Activated B cell treated with CpG ODN at 0.5 μM for 24 hours (primary cell): ENCODE measurements at places on chromosomes 13 and 19. TPM values are rescaled to one million over a fixed set of nuclear protein-coding genes. Genes with fewer than 3 reads are reported as not detected.

ZNF578 gene
- total RNA-seq = 2.6 and 2.8 TPM in 2 replicates

DNA sequence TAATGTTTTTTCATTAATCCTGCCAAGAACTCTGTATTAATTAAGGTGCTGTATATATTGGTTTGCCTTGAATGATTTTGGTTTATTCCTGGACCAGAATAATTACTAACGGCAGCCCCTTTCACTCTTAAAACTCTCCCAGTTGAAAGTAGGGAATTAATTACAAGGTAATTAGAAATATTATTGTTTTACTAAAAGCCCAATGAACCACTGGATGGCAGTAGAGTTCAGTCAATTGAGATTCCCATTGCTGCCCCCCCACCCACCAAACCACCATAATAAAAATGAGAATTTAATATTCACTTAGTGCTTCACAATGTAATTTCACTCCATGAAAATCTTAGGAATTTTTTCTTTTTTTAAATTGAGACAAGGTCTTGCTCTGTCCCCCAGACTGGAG, 13.7 kb downstream of the WBP4 start:
- no peaks in the 10 kb centered on the region for H3K4me1 ChIP-seq
- no peaks in the 10 kb centered on the region for H3K27me3 ChIP-seq
- DNase-seq = no peak
- peaks cover 69% of the 10 kb centered on the region for H3K36me3 ChIP-seq
- no peak overlapping the region for H3K4me3 ChIP-seq
- H3K27ac ChIP-seq = no peak overlapping the region

DNA sequence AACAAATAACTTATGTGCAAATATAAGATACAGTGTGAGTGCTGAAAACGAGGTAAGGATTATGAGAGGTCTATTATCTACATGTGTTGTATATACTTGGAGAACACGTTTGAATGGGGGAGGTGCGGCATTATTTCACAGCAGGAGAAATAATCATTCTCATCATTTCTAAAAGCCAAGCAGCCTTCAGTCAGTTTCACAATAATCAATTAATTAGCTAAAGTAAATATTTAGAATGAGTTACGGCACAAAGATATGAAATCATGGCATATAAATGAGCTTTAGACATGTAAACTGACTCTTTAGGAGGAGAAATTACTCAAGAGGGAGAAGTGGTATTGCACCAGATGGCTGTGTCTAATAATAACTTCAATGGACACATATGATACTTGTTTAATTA, 366.6 kb downstream of the DNAJC15 start:
- H3K27me3 ChIP-seq = peaks cover 2% of the 10 kb centered on the region
- H3K4me3 ChIP-seq = no peak overlapping the region
- no peaks in the 10 kb centered on the region for H3K4me1 ChIP-seq

CLDND2 gene
- 2.2 TPM in 1 of 2 replicates, not detected in the other for total RNA-seq

LRRC25 gene
- 0.47 and 0.88 TPM in 2 replicates for total RNA-seq

MYPOP gene
- total RNA-seq = 5.6 and 6.0 TPM in 2 replicates
